ENCODE measurements at places on chromosomes 12 and 14.

DNA sequence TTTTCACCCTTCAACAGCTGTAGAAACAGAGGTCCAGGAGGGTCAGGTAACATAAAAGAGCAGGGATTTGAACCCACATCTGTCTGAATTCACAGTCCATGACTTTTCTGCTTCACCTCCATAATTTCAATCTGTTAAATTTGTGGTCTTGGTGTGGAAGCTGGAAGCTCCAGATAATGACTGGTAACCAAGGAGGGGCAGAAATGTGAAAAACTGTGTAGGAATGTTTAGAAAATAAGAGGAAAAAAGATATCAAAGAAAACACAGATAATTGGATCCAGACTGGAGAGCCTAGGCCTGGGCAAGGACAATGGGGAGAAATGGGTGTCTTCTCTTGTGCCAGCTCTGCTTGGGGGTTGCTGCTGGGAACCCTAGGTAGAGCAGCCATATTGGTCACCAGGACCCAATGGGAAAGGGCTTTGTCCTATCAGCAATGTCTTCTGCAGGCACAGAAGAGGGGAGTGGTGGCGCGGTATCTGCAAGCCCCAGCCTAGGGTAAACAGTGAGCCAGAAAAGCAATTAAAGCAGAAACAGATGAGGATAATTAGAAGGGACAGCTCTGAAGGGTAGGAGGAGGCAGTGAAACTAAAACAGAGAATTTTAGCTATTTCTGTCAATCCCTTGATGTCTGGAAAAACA lies 54.3 kb upstream of the CCDC91 start:
- no peak for DNase-seq

- no peak for DNase-seq
Measured at GRCh38 chr12:22215467-22216253, 118.8 kb downstream of the ST8SIA1 start.

DNA sequence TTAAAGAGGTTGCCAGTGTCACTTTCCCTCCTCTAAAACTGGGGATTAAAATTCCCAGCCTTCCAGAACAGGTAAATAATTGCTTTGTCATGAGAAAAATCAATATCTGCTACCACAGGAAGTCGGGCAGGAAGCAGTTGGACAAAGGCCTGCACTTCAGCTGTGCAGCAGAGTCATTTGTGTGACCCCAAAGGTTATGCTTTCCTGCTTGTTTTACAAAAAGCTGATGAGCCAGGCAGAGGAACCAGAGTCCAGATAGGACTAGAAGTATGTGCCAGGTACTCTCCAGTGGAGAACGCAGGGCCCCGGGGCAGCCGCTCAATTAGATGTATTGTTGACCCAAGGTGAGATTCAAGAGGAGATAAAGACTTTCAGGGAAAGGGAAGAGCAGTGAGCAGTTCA lies 117.1 kb upstream of the FRMD6 start:
- DNase-seq: no peak

- DNase-seq: no peak
Measured at GRCh38 chr12:53869500-53869899, 69.1 kb upstream of the HOXC13 start.

GRCh38 chr12:72876092-72876491 lies 603.9 kb downstream of the TRHDE start:
- DNase-seq: no peak

GRCh38 chr12:105064564-105065178 lies 19.6 kb downstream of the ALDH1L2 start:
- no peak for DNase-seq

- DNase-seq: no peak
Measured at GRCh38 chr12:132228476-132229192, 84.4 kb downstream of the NOC4L start.

DNA sequence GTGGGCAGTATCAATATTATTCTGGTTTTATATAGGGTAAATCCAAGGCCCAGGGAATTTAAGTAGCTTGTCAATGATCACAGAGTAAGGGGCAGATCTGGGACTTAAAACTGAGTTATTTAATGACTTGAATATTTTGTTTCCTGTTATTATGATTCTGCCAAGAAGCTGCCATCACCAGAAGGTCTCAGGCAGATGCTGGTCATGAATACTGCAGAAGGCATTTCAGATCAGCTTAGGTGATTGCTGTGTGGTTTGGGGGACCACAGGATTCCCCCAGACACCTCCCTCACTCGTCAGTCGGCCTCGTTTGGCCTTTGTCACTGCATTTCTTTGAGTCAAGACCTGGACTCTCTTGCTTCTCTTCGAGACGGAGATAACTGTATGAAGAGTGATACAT lies 47.7 kb upstream of the EVL start:
- no peak for DNase-seq

DNA sequence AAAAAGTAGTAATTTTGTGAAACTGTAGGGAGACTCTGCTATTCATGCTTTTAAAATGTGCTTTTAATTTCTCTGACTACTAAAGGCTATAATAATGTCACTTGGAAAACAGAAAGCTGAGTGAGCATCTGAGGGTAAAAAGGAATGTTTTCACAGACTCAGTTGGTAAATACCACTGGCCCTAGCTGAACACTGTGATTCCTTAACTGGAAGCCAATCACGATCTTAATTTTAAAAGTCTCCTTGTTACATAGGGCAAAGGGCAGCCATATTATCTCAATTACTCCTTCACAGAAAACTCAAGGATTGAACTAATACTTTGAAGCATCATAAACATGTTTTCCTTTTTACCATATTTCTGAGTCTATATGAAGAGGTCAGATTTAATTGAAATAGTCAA lies 41.9 kb downstream of the PAWR start:
- no peak for DNase-seq

GRCh38 chr14:87838931-87839330 lies 154.1 kb downstream of the GALC start:
- no peak for DNase-seq

DNA sequence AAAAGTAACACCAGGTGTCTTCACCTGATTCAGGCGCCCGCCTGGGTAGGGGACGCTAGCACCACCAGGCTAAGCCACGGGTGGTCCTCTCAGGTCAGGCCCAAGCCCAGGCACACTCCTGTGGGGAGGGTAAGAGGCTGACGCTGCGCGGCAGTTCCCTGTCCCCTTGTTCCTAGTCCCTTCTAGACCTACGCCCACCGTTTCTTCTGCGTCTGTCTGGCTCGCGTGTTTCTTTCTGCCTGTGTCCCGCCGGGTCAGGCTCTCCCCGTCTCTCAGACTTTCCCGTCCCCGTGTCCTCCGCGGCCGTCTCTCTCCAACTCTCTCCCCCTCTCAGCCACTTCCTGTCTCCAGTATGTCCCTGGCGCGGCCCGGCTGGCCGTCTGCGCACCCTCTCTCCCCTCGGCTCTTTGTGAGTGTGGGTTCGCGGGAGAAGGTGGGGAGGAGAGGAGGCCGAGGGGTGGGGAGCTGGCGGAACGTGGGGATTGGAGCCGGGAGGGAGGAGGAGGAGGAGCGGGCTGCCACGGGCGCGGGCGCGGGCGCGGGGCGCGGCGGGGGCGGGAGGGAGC lies 3.1 kb upstream of the TNS2 start:
- no peak for DNase-seq

GRCh38 chr14:103696466-103697071 lies 18.7 kb downstream of the XRCC3 start:
- no peak for DNase-seq

- DNase-seq: no peak
Measured at GRCh38 chr14:83289390-83289789, 1755.7 kb upstream of the SEL1L start.

DNA sequence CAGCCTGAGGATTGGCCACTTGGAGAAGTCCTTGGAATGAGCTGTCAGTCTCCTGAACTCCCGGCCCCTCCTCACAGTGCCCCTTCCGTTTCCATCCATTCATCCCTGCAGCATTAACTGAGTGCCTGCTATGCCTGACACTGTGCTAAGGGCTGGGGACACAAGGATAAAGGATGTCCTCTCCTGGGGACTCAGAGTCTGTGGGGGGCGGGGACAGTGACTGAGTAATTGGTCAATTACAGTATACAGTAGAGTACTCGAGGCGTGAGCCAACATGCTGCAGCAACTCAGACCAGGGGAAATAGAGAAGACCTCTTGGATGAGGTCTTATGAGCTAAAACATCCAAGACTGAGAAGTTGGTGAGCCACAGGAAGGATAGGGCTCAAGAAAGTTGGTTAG lies 43.4 kb upstream of the PWP1 start:
- no peak for DNase-seq

DNA sequence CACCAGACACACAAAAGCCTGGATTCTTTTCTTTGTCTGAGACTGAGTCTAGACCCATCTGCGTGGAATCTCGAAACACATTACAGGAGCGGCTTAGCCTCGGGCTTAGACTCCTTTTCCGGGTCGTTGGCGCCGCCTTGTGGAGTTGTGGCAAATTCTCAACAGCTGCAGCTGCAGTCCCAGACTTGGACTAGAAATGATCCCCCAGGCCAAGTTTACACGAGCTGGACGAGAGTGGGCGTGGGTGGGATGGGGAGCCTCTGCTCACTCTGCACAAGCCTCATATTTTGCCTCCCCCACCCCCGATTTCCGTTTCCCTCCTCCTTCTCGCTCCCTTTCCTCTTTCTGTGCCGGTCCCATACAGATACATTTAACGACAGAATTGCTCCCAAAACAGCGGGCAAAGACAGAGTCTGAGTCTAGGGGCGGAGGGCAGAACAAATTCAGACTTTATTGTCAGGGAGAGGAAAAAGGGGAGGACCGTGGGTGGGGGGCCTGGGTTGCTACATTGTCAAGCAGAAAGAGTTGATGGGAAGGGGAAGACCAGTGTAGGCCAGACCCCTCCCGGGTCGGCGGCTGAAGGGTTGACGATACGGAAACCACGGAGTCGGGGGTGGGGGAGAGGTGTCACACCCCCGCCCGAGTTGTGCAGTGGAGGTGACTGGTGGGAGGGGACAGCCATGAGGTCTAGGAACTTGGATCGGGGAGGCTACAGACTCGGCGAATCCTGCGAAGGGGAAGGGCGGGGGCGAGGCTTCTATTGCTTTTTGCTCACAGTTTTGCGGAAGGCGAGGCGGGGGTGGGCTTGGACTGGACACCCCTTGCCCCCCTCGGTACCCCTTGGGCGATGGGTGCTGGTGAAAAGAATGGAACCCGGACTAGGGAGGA lies 4.7 kb upstream of the GPR84 start:
- DNase-seq: peak; percentile 85

DNA sequence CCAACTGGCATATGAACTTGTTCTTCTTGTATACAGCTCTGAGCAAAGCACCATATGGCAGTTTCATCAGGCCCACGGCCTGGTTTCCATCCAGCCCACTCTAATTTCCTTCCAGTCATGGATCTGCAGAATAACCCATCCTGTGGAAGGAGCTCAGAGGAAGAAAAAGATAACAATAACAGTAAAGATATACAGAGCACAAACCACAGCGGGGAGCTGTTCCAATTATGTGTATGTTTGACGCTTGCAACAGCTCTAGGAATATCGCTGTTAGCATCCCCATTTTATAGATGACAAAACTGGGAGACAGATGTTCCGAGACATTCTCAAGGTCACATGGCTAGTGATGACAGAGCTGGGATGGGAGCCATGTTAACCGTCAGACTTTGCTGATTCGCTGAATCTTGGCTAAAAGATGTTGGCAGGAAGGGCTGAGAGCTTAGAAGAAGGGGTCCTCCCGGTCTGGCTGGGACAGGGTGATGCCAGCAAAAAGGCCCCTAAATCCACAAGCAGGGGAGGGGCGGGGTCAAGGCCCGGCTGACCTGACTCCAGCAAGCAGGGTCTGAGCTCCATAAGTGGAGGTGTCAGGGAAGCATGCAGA lies 34.4 kb upstream of the CIPC start:
- no peak for DNase-seq

DNA sequence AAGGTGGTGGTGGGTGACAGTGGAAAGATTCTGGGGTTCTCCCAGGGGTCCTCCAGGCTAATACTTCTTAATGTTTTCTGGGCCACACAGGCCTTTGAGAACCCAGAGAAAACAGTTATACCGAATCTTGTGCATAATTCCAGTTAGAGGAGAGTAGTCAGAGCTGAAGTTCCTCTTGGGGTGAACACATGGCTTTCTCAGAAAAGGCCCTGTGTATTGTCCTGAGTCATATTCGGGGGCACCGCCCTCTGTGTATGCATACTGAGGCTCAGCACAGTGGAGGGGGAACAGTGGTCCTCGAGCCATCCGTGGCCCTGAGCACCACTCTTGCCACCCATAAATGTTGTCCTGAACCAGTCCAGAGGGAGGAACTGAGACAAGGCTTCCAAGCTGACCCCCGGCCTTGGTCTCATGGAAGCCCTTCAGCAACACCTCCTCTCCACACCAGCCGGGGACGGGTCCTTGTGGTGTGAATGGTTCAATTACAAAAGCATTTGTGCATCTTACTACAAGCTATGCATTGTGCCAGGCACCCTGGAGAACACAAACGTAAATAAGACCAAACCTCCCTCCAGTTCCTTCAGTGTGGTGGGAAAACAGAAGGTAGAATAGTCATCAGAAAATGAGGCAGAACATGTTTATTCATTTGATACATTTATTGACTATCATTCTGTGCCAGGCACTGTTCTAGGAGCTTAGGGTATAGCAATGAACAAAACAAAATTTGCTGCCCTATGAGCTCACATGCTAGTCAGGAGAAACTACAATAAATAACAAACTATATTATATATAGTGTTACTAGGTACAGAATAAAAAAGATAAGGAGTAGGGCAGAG lies 9.9 kb downstream of the DHRS2 start:
- DNase-seq: no peak

DNA sequence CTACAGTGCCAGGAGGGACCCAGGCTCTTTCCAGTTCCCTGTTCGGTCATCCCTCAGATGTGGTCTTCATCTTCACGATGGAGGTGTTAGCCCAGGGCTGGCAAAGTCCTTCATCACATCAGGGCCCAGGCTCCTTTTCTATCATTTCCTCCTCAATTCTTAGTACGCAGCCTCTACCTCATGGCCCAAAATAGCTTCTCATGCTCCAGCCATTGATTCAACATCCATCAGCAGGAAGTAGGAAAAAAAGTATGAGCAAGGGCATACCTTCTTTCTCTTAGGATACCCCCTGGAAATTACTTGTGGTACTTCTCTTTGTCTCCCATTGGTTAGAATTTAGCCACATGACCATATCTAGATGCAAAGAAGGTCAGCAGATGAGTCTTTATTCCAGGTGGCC lies 12.2 kb upstream of the ZDHHC22 start:
- DNase-seq: no peak

- DNase-seq: peak; percentile 62
Measured at GRCh38 chr12:94650143-94651056, at the start of gene TMCC3. Gene TMCC3 (minus strand): TSS chr12:94650557. CDS start chr12:94650430, 127 bp downstream.

GRCh38 chr12:52975204-52975603 lies 26.3 kb downstream of the KRT18 start:
- DNase-seq: peak; percentile 44

- DNase-seq: peak; percentile 92
Measured at GRCh38 chr12:56117778-56118687, at the start of gene ZC3H10. Gene ZC3H10 (plus strand): TSS chr12:56118266. CDS start chr12:56120563, 2,297 bp downstream.

DNA sequence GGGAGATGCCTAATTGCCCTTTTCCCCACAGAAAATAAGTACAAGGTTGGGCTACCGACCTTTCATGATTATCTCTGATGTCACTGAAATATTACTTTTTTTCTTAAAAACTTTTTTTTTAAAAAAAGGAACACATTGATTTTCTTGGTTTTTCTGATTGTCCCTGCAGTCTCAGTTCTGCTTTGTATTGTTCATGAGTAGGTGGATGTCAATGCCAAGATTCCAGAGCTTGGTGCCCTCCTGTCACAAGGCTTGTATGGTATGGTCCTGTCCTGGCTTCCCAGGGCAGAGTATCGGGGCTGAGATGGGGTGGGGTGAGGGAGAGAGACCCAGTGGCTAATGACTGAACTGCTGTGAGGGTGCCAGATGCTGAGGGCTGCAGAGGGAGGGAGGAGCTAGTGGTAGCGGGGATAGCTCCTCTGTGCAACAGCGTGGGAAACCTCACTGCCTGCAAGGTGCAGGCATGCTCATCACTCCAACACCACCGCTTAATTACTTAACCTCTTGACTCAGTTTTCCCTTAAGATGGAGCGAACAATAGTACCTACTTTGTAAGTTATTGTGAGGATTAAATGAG lies 4.4 kb upstream of the CTDSP2 start:
- no peak for DNase-seq

GRCh38 chr12:93785249-93786010 lies 108.3 kb downstream of the CRADD start:
- DNase-seq: peak; percentile 78
